AG08396 (cell line): ENCODE measurements at places on chromosomes 5 and 9.

- no peak for DNase-seq
Observed at GRCh38 chr5:117182104-117182503, 607.5 kb upstream of the SEMA6A start.

DNA sequence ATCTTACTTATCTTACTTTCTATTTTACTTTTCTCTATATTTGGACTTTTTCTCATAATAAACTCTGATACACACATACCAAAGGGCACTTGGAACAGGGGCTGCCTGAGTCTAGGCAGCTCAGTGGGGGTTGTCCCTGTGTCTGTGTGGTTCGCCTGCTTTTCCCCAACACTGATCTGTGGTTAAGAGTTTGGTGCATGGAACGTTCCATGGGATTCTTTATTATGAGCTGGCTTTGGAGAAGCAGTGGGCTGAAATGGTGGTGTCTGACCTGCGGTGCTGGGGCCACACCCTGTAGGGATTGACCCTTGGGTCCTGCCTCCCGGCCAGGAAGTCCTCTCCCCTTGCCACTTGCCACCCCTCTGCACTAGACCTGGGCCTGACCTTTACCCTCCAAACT is 47.4 kb downstream of the ANKRD33B start:
- DNase-seq = no peak

DNA sequence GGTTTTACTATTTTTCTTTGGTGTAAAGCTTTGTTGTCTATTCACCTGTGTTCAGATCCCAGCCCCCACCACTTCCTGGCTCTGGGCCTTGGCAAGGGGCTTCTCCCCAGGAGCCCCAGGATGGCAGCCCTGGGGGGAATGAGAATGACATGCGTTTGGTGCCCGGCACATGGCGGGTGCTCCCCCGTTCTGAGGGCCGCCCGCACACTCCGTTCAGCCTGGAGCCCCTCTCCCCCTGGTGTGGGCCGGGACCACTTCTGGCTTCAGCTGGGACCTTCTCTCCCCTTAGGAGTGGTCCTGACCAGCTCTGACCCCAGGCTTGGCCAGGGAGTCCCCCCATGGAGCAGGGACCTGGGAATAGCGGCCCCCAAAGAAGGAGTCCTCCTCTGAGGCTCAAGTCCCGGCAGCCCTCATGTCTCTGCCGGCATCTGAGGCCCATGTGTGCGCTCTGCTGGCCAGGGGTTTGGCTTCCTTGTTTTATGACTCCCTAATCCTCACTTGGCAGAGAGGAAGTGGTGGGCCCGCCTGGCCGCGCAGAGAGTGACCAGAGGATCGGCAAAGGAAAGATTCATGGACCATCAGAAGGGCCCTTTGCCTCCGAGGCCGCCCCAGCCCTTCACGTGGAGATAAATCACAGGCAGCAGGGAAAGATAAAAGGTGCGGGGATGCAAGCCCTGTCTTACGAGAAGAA is 57.0 kb upstream of the LMX1B start:
- DNase-seq = no peak

- DNase-seq = no peak
Observed at GRCh38 chr5:174777111-174777510, 52.7 kb downstream of the MSX2 start.

DNA sequence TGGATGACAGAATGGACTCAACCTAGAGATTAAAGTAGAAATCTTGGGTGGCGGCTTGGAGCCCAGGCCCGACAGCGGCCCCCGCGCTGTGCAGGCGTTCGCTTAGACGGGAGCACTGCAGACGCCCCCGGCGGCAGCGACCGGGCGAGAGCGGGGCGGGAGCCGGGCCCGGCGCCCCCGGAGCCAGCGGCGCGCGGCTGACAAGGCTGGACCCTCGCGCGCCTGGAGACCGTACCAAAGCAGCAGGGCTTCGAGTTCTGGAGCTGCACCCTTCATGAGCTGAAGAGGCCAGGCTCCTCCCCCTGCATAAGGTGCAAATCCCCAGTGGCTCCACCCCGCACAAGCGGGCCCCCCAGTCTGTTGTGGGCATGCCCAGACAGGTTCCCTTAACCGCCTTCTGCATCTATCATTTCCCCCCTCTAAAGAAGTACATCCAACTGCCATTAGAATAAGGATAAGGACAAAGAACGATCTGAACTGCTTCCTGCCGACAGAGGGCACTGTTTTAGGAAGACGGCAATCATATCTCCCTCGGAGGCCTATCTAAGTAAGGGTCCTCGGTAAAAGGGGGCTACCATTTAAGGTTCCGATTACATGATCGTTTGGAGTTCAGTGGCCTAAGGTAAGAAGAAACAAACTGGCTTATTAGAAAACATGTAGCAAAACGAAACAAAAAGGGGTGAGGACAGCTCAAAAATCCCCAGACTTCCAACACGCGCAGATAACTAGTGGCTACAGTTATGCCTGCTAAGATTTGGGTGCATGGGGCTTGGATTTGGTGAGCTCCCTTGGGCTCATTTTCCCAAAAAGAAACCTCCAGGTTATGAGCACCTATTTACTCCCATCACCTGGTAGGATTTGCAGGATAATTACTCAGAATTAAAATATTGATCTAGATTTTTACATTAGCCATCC is 66.3 kb downstream of the RGMB start:
- DNase-seq = peak; percentile 15

DNA sequence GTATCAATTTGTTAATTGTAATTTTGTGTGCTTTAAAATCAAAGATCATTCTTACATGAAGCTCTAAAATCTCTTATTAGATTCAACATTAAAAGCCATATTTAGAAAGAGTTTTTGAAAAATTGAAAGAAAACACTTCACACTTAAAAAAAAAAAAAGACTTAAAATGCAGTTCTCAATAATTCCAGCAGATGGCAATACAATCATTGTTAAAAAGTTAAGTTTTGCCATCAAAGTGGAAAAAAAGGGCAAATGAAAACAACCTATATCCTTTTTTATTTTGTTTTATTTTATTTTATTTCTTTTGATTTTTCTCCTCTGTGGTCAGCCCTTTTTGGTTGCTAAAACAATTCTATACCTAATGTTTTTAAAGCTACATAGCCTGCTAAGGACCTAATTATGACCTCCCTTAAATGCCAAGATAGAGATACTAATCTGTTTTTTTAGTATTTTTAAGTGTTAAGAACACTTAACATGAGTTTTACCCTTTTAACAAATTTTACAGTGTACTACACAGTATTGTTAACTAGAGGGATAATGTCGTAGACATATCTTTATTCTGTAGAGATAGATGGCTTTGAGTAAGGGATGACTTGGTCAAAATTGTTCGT is 154.2 kb upstream of the DAB2 start:
- DNase-seq = no peak

DNA sequence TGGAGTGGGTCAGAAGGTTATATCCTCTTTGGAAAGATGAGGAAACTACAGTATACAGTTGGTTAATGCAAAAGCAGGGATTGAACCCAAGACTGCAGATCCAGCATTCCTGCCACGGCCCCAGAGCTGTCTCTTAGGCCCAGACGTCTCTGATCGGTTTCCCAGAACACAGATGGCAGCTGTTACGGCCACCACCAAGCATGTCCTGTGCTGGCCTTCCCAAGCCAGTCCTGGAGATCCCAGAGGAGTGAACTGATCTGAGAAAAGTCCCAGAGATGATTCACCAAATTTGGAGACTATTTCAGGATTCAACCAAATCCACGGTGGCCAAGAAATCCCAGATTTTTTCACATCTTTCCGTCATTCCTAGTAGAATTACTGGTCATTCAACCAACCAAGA is 20.1 kb downstream of the TNIP1 start:
- DNase-seq = no peak

GRCh38 chr5:135359374-135360165 is 39.5 kb downstream of the MACROH2A1 start:
- DNase-seq = no peak

- no peak for DNase-seq
Observed at GRCh38 chr5:88000877-88001276, 267.8 kb downstream of the TMEM161B start.

- peak; percentile 33 for DNase-seq
Observed at GRCh38 chr5:37272511-37272910, 23.3 kb upstream of the CPLANE1 start.

DNA sequence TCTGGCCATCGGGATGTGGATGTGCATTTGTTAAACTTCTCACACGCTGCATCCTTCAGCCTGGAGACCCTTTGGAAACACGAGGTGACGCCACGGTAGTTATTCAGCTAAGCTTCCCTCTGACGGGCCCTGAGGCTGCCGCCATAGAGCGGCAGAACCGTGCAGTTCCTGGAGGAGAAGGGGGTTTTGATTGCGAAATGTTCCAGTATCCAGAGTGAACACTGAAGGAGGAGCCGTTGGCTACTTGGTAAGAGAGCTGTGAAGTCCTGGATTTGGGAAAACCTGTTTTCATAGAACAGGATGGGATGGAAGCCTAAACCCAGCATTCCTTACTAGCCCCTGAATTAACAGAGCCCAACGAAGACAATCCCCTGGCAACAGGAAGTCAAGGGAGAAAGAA is 23.0 kb upstream of the EXOC3 start:
- no peak for DNase-seq

GRCh38 chr9:87593359-87593980 is 95.8 kb downstream of the DAPK1 start:
- DNase-seq = no peak

DNA sequence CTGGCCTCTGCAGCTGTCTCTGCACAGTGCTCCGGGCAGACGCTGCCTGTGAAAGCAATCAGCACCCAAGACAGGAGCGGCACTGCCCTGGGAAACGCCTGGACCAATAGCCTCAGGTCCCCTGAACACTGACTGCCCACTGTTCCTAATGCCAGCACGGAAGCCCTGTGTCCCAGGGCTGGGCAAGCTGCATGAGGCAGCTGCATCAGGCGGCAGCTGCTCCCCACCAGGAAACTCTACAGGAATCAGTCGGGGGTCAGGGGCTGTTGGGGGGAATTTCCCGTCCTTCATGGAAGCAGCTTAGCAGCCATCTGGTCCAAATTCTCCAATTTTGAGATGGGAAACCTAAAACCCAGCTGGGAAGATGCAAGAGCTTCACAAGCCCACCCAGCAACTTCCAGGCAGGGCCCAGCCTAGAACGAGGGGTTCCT is 118.6 kb downstream of the VAV2 start:
- no peak for DNase-seq

GRCh38 chr9:135482015-135482754 is 2.6 kb downstream of the PPP1R26 start:
- DNase-seq = no peak

GRCh38 chr9:91711755-91712601 is 238.1 kb downstream of the ROR2 start:
- peak; percentile 3 for DNase-seq

GRCh38 chr5:82265047-82265446 is 13.1 kb downstream of the RPS23 start:
- DNase-seq = peak; percentile 51

DNA sequence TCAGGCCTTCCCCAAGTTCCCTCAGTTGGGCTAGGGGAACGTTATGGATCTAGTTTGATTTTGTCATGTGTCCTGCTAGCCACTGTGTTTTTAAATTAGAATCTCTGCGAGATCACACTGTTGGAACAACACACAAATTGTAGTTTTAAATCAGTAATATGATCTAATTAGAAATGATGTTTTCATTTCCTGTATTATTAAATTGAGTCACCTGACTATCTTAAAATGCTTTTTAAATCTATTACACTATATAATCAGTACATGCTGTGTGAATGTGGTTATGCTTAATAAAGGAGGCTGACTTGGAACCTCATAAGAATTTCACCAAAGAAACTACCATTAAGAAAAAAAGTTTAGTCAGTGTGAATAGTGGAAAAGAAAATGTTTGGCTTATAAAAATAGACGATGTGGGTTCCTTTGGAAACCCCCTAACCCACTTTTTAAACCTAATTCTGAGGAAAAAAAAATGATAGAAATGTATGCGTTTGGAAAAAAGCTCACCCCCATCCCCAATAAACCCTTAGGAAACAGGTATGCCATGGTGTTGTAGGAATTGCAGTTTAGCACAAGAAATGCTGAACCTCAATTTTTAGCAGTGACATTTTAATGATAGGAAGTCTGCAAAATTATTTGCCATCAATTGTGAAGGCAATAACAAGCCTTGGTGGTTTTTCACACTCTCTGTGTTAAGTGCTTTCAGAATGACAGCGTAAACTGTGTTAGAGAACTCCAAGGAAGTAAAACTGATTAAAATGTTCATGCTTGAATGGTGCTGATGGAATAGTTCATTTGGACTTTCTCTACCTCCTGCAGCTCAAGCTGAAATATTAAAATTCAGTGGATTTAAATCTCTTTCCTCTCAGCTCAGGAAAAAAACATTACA is 59.0 kb downstream of the TLE4 start:
- no peak for DNase-seq

DNA sequence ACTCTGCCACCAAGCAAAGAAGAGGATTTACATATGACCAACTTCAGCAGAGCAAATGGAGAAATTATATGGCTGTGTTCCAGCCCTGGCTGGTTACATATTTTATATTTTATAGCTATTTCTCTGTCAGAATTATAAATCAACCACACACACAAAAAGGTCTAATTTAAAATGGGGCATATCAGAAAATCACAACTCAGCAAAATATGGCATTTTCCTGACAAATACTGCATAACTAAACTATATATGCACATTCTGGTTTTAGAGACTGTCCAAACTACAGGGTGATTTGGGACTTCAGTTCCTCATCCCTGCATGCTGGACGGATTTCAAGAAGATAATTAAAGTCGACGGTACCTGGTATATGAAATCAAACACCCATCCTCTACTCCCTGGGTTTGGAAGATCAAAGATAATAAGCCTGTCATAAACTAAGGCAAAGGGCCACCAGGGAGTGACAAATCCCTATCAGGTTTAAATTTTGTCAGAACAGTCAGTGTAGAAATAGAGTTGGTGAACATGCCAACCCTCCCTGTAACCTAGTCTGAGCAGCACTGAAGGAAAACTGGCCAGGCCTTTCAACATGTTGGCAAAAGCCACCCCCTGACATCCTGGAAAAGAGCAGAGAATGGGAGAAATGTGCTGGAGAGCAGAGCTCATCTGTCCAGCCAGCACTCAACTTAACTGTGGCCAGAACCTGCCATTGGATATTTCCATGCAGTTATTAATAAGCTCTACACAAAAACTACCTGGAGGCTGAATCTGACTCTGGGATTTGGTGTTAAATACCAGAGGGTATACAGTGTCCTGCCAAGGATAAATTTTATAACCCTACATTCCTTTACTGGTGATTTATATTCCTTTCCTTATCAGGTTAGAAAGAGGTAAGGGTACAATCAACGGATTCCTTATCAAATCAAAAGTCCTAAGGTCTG is 235.7 kb downstream of the ENC1 start:
- DNase-seq = no peak

- no peak for DNase-seq
Observed at GRCh38 chr9:126096340-126096739, 230.3 kb upstream of the MVB12B start.

DNA sequence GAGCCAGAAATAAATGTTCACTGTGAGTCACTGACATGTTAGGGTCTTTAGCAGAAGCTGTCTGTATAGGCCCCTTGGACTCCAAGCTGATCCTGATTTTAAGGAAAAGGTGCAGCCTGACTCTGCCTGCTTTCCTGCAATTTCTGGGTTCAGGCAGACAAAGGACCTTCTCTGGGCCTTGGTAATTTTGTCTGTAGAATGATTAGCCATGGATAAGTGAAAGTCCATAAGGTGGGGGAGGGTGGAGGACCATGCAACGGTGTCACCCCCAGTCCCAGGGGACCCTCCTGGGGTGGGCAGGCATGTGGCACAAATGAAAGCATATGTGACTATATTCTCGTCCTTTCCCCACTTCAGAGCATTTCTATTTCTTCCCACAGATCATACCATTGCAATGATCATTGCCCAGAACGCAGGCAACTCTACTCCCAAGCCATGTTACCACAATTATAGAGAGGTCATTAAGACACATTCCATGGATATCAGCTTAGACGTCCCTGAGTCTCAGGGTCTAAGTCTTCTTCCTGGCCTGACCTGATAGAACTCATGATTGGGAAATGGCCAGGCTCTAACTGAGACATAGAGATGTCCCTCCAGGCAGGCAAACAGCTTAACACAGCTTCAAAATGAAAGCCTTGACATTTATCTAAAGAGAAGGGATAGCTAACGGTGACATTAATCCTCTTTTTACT is 157.9 kb upstream of the ALDH1B1 start:
- DNase-seq = no peak
